ENCODE measurements at places on chromosomes 1 and 21.

- DNase-seq, result peak; percentile 93
These were observed 962 bp downstream of the BROX start for GRCh38 chr1:222713091-222713961.

DNA sequence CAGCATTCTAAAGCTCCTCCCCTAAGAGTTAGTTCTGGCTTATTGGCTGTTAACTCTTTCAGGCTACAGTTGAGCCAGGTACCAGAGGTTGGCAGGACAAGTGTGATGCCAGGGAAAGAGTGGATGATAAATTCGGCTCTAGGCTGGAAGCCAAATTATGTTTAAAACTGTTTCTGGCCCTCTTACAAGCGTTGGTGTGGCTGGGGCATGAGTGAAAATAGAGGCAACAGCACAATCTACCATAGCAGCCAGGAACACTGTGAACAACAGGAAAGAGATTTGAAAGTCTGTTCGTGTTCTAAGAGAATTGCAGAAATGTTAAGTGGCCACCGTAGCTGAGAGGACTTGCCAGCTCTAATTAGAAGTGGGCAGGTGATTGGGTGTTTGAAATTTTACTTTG lies 84.2 kb downstream of the CDC7 start:
- DNase-seq, result no peak

GRCh38 chr21:31397515-31397926 lies 53.5 kb upstream of the TIAM1 start:
- no peak for DNase-seq

- no peak for DNase-seq
These were observed 4.9 kb downstream of the SKI start for GRCh38 chr1:2232916-2233438.

GRCh38 chr1:33454646-33455282 lies 17.7 kb upstream of the ZSCAN20 start:
- DNase-seq, result no peak

Data from PC-9 (cell line).